ENCODE measurements at places on chromosomes 12 and 14. TPM values are rescaled to one million over a fixed set of nuclear protein-coding genes. Genes with fewer than 3 reads are reported as not detected.

DNA sequence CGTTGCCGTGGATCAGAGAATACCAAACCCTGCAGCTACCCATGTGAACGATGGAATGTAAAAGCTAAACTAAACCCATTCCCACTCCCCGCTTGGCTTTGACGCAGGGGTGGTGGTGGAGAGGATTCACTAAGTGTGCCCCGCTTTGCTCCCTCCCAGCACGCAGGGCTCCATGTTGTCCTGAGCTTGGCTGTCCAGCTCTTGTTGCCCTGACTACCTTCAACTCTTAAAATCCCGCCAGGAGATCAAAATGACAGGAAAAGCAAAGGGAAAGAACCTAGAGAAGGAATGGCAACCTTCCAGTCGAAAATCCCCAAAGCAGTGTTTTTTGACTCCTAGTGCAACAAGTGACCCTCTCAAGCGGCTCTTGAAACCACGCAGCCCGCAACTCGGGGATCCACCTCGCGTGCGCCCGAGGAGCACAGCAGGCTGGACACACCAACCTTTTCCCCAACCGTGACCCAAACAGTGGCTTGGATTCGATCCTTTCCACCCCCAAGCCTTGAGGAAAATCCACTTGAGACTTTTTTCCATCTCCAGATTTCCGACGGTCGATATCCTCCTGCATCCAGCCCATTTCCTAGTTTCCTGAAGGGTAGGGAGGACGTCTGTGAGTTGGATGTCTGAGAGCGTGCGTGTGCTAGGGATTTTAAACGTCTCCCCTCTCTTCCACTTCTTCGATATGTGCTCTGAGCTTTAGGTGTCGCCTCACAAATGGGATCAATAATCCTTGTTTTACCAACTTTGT, 1.4 kb downstream of the SYT10 start:
- no peak for DNase-seq

DNA sequence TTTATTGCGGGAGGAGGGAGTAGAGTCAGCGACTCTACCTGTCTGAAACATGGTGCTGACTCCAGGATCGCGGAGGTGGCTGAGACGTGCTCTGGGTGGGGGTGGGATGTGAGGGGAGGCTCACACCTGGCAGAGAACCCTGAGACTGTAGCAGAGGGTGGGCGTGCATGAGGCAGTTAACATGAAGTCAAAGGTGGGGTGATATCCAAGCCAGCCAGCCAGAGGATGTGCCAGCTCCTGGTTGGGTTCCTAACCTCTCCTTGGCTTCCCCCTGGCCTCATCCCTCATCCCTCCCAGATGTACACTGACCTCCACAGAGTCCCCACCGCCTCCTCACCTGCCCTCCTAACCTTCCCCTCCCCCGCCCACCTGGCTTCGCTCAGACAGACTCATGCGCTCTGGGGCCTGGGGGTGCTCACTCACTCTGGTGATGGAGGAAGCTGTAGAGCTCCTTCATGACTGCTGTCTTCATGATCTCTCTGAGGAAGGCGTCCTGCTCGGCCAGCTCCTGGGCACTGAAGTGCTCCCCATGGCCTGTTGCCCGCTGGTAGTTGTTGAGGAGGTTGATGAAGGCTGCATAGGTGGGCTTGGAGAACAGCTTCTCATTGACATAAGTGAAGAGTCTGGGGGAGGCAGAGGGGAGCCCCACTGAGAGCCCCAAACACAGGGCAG, 9.3 kb downstream of the ENDOU start:
- no peak for DNase-seq

- no peak for DNase-seq
These were observed 172.7 kb upstream of the OR4E1 start for GRCh38 chr14:21846227-21846885.

TAPBPL gene
- 29.3 TPM for total RNA-seq

PLEKHG7 gene
- not detected for total RNA-seq

DNA sequence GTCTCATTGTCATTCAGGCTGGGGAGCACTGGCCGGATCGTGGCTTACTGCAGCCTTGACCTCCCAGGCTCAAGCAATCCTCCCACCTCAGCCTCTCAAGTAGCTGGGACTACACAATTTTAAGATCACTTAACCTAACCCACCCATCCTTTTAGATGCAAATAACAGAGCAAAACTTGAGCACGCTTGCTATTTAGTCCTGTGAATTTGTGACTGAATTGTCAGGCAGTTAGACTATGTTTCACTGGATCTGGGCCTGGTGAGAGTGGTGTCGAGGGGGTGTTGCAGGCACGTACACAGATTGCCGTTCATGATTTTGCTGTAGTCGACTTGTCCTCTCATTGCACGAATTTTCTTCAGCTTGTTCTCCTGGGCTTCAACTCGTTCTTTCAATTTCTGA, 38.2 kb downstream of the ZFYVE21 start:
- DNase-seq, result no peak

- peak; percentile 85 for DNase-seq
These were observed 67.8 kb upstream of the CAPRIN2 start for GRCh38 chr12:30822385-30823155.

GRCh38 chr12:75322464-75322863, 7.7 kb downstream of the CAPS2 start:
- no peak for DNase-seq

CIDEB gene
- 12.2 TPM for total RNA-seq

GRCh38 chr14:76181546-76181945, 29.8 kb downstream of the GPATCH2L start:
- no peak for DNase-seq

KRT83 gene
- total RNA-seq, result not detected

DNA sequence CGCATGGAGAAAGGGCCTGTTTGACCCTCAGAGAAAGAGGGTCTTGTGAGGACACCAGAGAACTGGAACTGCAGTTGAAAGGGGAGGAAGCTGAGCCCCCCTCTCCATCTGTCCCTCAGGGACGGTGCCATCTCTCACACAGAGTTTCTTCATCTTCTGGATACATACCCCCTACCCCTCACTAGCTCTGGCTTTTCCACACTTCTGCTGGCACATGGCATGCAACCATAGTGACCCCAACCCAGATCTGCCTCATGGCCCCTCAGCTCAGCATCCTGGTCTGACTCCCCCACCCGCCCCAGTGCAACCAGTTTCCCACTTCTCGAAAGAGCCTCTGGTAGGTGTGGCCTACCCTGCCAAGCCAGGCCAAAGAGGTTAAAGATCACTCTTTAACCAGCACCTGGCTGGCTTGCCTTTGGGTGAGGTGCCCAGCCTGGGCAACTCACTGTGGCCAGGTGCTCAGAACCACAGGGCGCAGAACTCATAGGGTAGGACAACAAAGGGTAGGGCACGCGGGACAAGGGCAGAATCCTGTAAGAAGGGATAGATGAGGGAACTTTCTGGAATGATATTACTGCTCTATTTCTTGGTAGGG, 25.8 kb downstream of the GALNT16 start:
- DNase-seq, result no peak

SMCO2 gene
- total RNA-seq, result 0.90 TPM

- DNase-seq, result no peak
These were observed 365 bp upstream of the CCDC88C start for GRCh38 chr14:91417983-91418386.

DNA sequence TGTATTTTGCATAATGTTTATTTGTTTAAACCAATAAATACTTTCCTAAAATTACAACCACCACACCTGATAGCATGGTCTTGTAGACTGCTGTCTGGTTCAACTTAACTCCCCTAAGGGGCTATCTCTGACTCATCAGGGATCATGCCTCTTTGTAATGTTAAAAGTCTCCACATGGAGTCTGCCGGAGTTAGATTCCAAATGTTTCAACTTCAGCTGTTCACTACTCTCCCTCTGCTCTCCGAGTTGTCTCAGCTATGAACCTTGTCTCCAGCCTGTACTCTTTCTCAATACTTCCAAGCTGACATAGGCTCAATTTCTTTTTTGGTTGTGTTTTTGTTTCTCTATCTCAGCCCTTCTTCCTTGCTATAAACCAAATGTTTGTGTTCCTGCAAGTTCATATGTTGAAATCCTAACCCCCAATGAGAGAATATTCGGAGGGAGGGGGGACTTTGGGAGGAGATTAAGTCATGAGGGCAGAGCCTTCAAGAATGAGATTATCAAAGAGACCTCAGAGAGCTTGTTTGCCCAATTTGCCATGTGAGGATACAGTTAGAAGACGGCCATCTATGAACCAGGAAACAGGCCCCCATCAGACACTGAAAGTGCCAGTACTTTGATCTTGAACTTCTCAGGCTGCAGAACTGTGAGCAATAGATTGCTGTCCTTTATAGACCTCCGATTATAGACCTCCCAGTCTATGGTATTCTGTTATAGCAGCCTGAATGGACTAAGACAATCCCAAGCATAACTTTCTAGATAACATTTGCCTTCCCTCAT, 858.2 kb downstream of the VRK1 start:
- DNase-seq, result no peak

ZC3H10 gene
- total RNA-seq, result 9.6 TPM

- DNase-seq, result no peak
These were observed 149.3 kb upstream of the FKBP4 start for GRCh38 chr12:2645460-2645859.

SERPINA5 gene
- 2.3 TPM for total RNA-seq
